ENCODE measurements at places on chromosomes 11 and 22. TPM values are rescaled to one million over a fixed set of nuclear protein-coding genes. Genes with fewer than 3 reads are reported as not detected.

HEPHL1 gene
- polyA plus RNA-seq = 0.14 TPM

SOX6 gene
- 20.5 TPM for polyA plus RNA-seq

BCO2 gene
- 9.4 TPM for polyA plus RNA-seq

CASP12 gene
- polyA plus RNA-seq = 1.0 TPM

UPK3A gene
- polyA plus RNA-seq = 0.28 TPM

LRRC10B gene
- polyA plus RNA-seq = 0.98 TPM

OR52H1 gene
- not detected for polyA plus RNA-seq

CAPN5 gene
- 29.0 TPM for polyA plus RNA-seq

MRPL11 gene
- 73.5 TPM for polyA plus RNA-seq

CLMP gene
- 18.1 TPM for polyA plus RNA-seq

YAP1 gene
- 324 TPM for polyA plus RNA-seq

GRCh38 chr11:94786264-94787126 lies 18.3 kb downstream of the AMOTL1 start:
- DNase-seq = peak; percentile 31

- DNase-seq = no peak
Observed at GRCh38 chr11:118211006-118211405, 13.8 kb downstream of the JAML start.

DNA sequence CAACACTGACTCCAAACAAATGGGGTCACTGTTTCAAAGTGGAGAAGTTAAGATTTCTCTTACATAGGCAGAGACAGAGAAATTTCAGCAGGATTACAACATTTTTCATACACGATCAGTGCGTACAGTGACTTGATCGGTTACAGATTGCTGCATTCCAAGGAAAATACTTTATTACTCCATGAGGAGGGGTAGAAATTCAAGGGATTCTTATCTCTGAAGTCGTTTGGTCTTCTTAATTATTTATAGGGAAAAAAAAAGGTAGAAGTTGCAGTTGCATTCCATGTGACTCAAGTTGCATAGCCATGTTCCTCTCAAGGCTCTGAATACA lies 10.7 kb upstream of the SMIM38 start:
- no peak for DNase-seq

DNA sequence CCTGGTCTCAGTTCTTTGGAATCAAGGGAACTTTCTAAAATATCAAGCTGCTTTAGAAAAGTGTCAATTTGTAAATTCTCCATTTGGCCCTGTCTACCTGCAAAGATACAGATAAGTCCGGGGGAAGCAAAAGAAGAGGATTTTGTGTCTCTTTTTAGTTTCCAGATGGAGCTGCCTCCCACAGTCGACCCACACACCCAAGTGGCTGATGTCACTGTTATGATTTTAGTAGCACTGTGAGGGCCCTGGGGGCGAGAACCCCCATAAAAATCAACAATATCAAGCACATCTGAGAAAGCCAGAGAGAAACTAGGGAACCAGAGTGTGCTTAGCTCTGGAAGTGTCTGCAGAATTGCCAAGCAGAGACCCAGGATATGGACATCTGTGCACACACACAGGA lies 212.7 kb downstream of the LARGE1 start:
- no peak for DNase-seq

DNA sequence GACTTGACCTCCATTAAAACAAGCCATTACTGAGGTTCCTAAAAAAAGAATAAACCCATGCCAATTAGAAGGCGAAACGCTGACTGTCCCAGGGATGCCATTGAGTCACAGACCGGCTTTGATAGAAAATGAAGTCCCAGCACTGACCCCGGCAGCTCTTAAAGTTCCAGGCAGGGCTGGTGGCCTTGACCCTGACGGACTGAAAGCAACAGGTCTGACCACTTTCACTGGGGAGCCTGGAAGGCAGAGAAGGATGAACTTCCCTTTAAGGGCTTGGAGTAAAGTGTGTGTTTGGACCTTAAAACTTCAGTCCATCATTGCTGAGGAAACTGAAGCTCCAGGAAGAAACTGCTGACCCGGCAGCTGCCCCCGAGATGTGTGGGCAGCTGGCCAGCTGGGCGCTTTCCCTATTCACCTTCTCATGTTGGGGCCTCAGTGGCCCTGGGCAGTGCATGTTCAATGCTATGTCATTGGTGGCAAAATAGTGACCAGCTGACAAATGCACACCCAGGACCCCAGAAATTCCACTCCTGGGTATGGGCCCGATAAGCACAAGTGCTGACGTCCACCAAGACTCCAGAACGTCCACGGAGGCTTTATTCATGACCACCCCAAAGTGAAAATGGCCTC lies 18.9 kb upstream of the EFCAB6 start:
- DNase-seq = no peak

- DNase-seq = no peak
Observed at GRCh38 chr11:68691402-68691784, 7.0 kb downstream of the GAL start.

DNA sequence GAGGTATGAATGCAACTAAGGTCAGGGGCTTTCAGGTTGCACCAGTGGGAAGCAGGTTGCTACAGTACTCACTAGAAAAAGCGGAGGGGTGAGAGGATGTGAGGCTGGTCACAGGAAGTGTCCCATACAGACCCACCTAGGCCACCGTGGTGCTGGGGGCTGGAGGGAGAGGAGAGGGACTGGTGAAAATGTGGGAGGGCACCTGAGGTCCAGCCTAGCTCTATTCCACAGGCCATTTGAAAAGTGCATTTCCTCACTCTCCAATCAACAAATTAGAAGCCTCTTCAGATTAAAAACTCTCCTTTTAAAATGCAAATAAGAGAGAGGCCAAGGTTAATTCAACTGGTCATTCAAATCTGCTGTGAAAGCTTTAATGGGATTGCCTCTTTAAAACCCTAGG lies 38.6 kb upstream of the NCAM1 start:
- no peak for DNase-seq

- DNase-seq = no peak
Observed at GRCh38 chr11:133945087-133945974, 11.4 kb downstream of the IGSF9B start.

DNA sequence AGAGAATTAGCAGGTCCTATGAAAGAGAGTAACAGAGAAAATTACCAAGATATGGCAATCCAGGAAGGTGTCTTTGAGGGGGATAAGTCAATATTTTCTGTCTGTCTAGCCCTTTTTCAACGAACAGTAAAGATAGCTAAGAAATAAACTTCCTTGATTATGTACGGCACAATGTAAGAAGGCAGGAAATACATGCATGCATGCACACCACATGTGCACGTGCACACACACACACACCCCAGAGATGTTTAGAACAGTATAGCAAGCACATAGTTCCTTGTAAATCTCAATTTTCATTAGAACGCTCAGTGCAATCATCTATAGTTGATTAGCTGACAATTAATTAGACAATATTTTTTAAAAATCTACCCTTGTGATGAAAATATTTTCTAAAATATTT lies 74.7 kb downstream of the MPPED2 start:
- DNase-seq = no peak

DNA sequence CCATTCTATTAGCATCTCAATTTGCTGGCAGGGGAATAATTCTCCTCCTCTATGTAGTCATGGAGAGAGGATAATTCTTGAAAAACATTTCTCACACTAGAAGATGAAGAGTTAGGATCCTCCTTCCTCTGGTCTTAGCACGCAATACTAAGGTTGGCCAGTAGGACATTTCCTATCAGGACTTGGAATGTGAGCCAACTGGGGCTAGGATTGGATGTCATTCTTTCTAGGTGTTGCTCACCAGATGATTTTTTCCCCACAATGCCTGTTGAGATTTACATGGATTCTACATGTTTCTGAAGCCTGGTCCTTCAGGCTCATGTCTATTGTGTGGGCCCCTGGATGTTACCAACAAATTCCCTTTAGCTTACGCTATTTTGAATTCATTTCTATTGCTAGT lies 28.0 kb downstream of the SLN start:
- DNase-seq = no peak

DNA sequence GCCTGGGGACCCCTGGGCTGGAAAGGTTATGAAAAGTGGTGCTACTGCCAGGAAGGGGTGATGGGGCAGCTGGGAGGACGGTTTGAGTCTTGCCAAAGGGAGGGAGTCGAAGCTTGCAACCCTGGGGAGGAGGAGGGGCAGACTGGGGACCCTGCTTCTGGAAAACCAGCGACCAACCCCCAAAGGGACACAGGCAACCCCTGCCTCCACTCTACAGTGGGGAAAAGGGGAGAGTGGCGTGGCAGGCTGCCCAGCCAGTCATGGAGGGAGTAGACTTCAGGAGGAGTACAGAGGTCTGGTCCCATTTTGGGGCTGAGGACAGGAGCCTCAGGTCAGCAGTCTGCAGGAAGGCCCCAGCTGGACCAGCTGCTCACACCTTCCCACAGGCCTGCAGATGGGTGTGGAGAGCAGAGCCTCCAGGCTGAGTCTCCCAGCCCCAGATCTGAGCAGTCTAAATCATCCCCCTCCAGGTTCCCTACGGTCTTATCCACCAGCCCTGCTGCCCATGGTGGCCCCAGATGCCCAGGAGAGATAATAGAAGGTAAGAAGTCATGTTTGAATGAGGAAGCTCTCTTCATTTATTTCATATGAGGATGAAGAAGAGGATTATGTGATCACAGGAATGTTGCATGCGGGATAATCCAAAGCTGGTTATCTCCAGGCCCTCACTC lies 3.3 kb downstream of the DDT start:
- no peak for DNase-seq

GRCh38 chr22:35749808-35750207 lies 32.1 kb downstream of the APOL5 start:
- no peak for DNase-seq

GRCh38 chr11:2194877-2195755 lies 23.5 kb upstream of the TH start:
- no peak for DNase-seq

DNA sequence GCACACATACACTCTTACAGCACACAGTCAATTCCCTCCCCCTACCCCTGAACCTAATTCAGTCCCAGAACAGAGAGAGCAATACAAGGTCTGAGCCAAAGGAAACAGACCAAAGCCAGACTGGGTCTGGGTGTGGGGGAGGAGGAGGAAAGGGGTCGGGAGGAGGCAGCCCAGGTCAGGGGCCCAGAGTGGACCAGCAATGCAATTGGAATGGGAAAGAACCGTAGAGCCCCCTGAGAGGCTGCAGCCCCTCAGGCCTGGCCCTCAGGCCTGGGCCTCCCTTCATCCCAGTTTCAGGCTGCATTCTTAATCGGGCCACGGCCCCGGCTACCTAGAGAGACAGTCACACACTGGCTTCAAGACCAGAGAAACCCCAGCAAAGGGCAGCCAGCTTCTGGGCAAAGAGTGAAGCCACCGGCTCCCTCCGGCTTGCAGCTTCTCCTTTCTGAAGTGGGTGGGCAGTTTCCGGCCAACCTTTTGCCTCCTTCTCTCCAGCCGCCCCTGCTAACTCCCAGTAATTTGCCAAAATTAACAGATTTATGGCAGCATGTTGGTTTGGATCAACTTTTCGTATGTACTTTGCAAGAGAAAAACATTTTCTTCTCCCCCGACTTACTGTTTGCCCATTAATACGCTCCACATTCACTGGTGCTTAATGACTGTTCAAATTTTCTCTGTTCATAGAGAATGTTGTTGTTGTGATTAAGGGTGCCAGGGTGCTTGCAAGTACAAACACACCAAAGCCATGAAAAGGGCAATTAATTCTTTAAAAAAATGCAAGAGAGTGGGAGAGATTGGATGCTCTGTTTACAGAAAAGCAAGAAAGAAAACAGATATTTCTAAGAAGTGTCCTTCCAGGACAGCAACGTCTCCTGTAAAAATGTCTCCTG lies 488.3 kb downstream of the MN1 start:
- DNase-seq = no peak

- DNase-seq = no peak
Observed at GRCh38 chr22:31244046-31244942, 32.2 kb downstream of the LIMK2 start.

- DNase-seq = no peak
Observed at GRCh38 chr22:49959782-49960158, 802 bp upstream of the PIM3 start.

- no peak for DNase-seq
Observed at GRCh38 chr11:121035169-121035755, 11.4 kb downstream of the TBCEL start.

- no peak for DNase-seq
Observed at GRCh38 chr11:70397336-70397982, 870 bp upstream of the CTTN start.

GRCh38 chr11:122494221-122494620 lies 161.3 kb upstream of the UBASH3B start:
- DNase-seq = no peak

GRCh38 chr11:77654770-77655434 lies 17.3 kb upstream of the CLNS1A start:
- no peak for DNase-seq

DNA sequence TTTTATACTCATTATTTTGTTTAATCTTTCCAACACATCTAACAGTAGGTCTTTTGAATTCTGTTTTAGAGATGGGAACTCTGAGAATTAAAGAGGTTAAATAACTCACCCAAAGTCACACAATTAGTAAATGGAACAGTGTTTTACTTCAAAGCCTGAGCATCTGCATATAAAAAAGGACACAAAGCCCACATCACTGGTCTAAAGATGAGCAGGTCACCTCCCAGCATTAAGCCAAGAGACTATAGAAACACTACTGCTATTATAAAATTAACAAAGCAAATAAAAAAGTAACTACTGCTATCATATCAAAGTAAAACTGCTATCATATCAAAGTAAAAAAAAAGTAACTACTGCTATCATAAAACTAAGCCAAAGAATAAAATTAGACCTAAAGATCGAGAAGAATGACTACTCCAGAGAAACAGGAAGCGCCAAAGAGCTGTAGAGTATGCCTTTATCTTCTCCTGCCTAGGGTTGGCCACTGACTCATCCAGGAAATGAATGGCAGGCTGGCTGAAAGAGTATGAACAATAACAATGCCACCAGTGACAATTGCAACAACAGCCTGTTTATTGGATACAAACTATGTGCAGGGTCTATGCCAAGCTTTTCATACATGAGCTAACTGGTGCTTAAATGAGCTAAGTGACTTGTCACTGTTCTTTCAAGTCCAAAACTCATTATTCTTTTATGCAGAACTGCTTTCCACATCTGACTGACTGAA lies 1153.0 kb upstream of the TENM4 start:
- no peak for DNase-seq

DNA sequence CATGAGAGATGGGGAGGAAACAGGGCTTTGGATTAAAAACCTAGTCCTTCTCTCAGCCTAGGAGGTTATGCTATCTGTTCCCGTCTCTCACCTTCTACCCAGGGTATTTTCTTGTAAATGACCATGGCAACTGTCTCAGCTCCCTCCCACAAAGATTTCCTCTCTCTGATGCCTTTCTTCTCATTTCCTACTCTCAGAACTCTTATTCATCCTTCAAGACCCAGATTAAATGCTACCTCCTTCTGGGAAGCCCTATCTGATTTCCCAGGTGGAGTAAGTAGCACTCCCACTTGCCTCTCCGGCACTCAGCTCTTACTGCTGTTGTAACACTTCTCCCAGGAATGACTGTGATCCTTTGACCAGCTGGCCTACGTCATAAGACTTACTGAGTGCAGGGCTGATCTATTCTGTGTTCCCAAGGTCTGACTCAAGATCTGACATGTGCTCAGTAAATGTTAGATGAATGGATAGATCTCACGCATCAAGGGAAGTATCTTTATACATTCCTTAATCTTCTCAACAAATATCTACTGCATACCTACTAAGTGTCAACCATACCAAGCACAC lies 175.0 kb downstream of the TENM4 start:
- no peak for DNase-seq
